LoVo (cell line): ENCODE measurements at places on chromosomes 12 and 14.

GRCh38 chr12:15728118-15728598, 61.0 kb downstream of the EPS8 start:
- DNase-seq, result peak; percentile 76

GRCh38 chr12:52380271-52380694, 5.2 kb downstream of the KRT84 start:
- no peak for DNase-seq

DNA sequence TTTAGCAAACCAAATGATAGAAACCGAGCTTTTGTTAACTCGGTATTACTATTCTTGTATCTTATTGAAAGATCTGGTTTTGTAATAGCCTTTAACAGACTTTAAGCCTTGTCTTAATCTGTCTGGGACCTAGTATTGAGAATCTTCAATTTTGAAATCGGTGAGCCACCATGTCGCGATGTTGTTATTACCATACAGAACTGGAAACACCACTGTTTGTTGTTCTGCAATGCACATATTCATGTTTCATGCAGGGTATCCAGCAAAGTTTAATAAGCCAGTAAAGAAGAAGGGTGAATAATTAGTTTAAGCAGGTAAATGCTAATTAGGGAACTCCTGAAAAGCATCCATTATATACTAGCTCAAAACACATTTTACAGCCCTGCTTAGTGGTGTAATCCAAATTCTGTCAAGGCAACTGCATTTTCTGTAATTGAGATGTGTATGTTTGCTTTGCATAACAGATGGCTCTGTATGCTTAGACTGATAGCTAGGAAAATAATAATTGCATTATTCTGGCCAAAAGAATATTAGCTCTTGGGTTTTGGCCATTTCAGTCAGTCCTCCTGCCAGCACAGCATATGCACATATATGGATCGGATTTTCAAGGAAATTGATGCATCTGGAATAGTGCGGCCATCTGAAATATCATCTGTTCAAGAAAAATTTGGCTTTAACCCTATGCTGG, 389.2 kb downstream of the EGLN3 start:
- DNase-seq, result no peak

- no peak for DNase-seq
Observed at GRCh38 chr12:79591988-79592387, 98.8 kb downstream of the PAWR start.

DNA sequence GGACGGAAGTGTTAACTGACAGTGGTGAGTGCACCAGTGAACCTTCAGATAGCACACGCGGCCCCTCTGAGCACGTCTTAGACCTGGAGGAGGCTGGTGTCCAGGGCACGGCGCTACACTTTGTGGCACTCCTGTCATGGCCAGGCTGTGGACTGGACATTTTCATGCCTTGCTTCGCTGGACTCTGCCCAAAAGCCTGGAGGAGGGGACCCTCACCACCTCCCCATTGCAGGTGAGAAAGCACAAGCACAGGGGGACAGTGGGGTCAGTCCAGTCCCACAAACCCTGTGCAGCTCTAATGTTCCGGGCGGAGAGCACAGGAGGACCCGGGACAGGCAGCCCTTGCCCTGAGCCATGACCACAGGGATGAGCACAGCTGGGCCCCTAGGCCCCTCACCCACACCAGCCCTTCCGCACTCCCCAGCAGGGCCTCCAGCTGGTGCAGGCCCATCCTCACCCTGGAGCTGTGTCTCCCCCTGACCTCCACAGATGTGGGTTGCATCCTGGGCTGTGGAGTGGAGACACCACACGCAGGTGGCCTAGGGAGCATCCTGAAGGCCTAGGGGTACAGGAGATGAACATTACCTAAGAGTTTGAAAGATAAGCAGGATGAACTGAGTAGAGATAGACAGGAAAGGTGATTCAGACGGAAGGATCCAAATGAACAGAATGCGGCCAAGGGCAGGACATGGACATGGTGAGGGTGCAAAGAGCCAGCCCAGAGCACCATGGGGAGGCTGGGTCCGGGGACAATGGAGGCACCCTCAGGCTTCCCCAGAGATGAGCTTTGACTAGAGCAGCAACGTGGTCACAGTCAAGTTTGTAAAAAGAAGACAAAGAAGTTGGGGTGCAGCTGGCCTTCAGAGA, 132.8 kb downstream of the BCL11B start:
- DNase-seq, result no peak

DNA sequence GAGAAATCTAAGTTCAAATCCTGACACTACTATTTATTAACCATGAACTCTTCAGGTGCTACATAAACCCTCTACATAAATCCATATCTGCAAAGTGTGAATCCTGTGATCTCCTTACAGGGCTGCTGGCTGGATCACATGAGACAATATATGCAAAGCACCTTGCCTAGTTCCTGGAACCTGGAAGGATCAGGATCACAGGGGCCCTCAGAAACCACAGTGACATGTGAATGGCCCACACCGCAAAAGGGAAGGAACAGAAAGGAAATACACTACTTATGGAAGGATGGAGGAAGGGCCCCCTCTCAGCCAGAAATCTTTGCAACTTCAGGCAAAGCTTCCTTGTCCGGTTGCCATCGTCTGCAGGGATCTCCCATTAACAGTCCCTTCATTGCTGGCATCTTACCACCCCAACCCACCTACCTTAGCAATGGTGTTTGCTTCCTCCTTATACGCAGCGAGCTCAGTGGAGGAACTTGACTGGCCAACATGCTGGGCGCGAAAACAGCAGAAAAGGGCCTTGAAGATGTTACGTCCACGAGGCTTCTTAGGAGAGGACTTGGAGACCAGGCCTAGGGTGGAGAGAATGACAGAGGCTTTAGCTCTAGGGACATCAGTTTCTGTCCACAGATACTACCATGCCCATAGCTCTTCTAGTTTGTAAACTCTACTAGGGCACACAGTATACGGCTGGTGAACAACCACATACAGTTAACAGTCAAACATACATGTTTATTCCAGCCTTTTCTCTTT, 10.7 kb upstream of the AVIL start:
- no peak for DNase-seq

- no peak for DNase-seq
Observed at GRCh38 chr12:29455087-29455486, 42.4 kb downstream of the OVCH1 start.

GRCh38 chr12:54160769-54161480, 27.9 kb downstream of the SMUG1 start:
- DNase-seq, result no peak

DNA sequence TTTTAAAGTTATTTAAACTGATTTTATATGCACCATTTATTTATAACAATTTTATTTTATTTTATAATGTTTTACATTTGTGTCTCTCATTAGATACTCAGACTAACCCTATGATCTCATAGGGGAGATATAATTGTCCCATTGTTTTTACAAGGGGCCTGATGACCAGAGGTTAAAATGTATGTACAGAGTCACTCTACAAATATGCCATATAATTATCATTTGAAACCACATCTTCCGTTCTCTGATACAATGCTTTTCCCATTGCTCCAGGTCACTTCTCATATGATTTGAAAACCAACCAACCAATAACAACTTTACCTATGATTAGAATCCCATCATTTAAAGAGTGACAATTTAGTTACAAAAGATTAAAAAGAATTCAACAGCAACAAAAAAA, 137.8 kb downstream of the GPHN start:
- DNase-seq, result no peak

GRCh38 chr12:100566887-100567637, 6.4 kb upstream of the GAS2L3 start:
- DNase-seq, result no peak

- DNase-seq, result no peak
Observed at GRCh38 chr14:44966601-44967336, 4.8 kb downstream of the TOGARAM1 start.

DNA sequence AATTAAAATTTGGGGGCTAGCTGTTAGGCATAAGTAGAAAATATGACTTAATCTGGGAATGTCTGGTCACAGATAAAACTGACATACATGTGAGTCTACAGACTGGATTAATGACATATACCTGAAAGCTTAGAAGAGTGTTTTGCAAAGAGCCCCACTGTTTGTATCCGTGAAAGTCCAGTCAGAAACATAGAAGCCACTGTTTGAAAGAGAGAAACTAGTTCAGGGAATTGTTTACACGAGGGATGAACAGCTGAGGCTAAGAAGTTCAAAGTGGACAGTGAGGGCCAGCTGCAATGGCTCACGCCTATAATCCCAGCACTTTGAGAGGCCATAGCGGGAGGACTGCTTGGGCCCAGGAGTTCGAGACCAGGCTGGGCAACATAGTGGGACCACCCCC, 36.2 kb upstream of the SGPP1 start:
- DNase-seq, result no peak

- DNase-seq, result no peak
Observed at GRCh38 chr12:102052192-102053061, 9.4 kb downstream of the WASHC3 start.

GRCh38 chr12:89525305-89525823, 483 bp downstream of the POC1B start:
- peak; percentile 61 for DNase-seq

DNA sequence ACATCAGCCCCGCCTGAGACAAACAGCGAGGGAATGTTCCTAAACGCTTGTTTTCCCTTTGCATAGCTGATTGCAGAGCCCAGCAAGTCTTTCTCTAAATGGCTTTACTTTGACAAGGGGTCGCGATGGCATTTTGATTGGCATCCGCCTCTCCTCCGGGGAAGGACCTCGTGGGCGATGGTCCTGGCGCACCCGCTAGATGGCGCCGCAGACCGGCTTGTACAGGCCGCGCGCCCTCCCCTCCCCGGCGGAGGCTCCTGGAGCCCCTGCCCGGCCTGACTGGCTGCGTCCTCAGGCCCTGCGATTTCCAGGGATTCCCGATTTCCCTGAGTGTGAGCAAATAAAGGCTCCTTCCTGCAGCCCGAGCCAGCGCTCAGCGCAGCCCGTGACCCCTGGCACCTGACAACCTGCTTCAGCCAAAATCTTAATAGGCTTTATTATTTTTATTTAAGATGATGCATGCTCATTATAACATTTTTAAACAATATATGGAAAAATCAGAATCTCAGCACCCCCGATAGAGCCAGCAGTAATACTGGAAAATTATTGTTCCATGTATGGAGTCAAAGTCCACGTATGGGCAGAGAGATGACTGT, 468.3 kb downstream of the AACS start:
- peak; percentile 37 for DNase-seq

GRCh38 chr12:131622422-131622955, 88.4 kb upstream of the SFSWAP start:
- DNase-seq, result no peak

DNA sequence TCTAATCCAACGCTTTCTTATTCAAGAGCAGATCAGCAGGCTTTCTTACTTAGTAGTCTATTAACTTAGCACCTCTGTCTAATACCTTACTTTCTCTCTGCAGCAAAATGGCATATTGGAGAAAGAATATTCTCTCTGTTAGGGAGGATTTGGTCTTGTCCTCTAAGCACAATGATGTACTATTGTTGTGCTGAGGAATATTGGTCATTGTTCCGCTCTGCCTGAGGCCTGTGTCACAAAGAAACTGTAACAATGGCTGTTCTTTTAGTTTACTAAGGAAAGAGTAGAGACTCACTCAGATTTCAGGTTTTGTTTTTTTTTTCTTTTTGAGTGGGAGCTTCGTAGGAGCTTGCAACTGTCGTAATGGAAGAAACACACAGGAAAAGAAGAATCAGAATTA, 1358.8 kb downstream of the LRFN5 start:
- DNase-seq, result no peak

- DNase-seq, result no peak
Observed at GRCh38 chr12:97946701-97947100, 484.1 kb downstream of the RMST start.

DNA sequence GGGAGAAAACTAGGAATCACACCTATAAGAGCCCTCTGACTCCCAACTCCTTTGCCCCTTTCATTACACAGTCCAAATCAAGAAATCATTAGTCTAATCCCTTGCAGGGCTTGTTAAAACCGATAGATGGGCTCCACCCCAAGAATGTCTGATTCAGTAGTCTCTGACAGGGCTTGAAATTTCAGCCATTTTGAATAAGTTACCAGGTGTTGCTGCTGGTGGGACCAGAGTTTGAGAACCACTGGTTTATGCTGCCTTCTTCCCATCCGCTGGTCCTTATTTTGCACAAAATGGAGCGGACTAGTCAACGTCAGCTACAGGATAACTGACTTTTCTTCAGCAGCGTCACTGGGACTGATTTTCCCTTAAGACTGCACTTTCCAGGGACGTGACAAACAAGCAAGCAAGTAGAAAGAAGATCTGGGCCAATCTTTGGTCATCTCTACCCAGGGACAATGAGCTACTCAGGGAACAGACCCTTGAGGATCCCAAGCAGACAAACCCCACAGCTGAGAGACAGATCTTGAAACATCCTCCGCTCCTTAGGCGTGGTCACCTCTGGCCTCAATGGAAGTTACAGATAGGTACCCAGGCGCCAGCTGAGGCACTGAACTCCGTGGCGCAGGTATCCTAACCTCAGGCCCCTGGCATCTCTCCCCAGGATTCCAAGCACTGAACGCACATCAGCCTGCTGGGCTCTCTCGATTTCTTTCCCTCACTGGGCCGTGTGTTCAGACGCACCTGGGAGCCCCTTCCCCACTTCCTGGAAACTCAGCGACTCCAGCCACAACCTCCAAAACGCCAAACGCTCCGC, 900 bp downstream of the KCTD10 start:
- no peak for DNase-seq

- no peak for DNase-seq
Observed at GRCh38 chr12:133106253-133106652, 23.8 kb downstream of the ZNF891 start.

DNA sequence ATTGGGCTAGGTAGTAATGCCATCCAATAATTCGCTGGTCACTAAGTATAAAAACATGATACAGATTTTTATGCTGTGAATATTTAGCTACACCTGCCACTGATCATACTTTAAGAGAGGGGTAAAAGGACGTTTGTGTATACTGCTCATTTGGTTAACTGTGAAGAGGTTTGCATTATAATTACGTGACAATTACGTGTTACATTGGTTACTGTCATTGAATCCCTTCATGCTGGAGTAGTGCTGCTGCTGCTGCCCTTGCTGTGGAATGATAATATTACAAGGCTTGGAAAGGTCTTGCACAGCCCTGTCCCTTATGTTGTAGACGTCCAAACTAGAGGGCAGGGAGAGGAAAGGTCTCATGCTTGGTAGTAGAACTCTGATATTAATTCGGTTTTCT, 312.2 kb upstream of the ATP2B1 start:
- DNase-seq, result no peak

- DNase-seq, result peak; percentile 87
Observed at GRCh38 chr12:116910645-116911451, at the start of gene FBXW8. FBXW8 (plus strand) TSS chr12:116910950; CDS start chr12:116911038, 88 bp downstream.
